Stimulated activated CD4-positive, alpha-beta T cell treated with anti-CD3 and anti-CD28 coated beads, Interleukin-4, amount 100 ng/mL, for 1 hour (primary cell): ENCODE measurements at places on chromosomes 4 and X.

DNA sequence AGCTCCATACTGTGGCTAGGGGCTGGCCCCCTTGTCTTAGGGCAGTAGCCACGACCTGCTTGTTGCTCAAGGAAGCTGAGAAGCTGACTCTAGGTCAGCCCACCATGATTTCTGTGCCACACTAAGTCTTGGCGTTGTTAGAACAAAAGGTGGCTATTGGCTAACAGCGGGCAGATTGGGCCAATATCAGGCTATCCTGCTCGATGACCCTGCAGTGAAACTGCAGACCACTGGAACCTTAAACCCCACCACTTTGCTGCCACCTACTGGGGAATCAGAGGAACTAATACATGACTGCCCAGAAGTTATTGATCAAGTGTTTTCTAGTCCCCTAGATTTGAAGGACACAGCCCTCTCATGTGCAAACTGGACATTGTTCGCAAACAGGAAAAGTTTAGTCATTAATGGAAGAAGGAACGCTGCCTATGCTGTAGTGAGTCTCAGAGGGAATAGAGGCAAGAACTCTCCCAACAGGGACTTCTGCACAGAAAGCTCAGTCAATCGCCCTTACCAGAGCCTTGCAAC, 17.0 kb upstream of the PAPSS1 start:
- peak; percentile 14 for DNase-seq

- no peak for DNase-seq
Measured at GRCh38 chrX:38768079-38768478, 33.2 kb upstream of the MID1IP1 start.

- DNase-seq: no peak
Measured at GRCh38 chr4:47747211-47747610, 90.7 kb downstream of the CORIN start.

- DNase-seq: no peak
Measured at GRCh38 chr4:8740666-8741395, 130.8 kb downstream of the HMX1 start.

GRCh38 chr4:167890226-167890625, 202.1 kb upstream of the ANXA10 start:
- no peak for DNase-seq

DNA sequence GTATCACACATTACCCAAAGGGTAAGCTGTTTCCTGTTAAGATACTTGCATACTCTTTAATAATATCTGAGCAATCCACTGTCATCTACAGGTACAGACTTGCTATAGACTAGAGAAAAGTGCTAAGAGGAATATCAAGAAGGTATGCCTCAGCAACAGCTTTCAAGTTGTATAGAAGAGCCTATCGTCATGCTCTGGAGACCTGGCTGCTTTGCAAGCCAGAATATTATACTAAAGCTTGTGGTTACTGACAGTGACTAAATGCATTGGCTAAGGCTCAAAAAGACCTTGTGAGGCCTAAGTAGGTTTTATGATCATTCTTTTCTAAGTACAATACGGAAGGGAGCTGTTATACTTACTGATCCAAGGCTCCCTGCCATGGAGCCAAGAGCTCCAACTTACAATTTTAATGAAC, 11.3 kb downstream of the LAMP2 start:
- DNase-seq: no peak

- DNase-seq: peak; percentile 57
Measured at GRCh38 chr4:1792832-1793495, at the start of gene FGFR3. TSS of gene FGFR3 (plus strand) at chr4:1793293. CDS start at chr4:1793935, 642 bp downstream.

GRCh38 chr4:40205259-40206198, 8.7 kb downstream of the RHOH start:
- no peak for DNase-seq

GRCh38 chr4:81495345-81495744, 23.6 kb upstream of the RASGEF1B start:
- no peak for DNase-seq

- DNase-seq: no peak
Measured at GRCh38 chrX:39899856-39900776, 197.6 kb downstream of the BCOR start.
